ENCODE measurements at places on chromosomes 7 and 10. TPM values are rescaled to one million over a fixed set of nuclear protein-coding genes. Genes with fewer than 3 reads are reported as not detected.

DNA sequence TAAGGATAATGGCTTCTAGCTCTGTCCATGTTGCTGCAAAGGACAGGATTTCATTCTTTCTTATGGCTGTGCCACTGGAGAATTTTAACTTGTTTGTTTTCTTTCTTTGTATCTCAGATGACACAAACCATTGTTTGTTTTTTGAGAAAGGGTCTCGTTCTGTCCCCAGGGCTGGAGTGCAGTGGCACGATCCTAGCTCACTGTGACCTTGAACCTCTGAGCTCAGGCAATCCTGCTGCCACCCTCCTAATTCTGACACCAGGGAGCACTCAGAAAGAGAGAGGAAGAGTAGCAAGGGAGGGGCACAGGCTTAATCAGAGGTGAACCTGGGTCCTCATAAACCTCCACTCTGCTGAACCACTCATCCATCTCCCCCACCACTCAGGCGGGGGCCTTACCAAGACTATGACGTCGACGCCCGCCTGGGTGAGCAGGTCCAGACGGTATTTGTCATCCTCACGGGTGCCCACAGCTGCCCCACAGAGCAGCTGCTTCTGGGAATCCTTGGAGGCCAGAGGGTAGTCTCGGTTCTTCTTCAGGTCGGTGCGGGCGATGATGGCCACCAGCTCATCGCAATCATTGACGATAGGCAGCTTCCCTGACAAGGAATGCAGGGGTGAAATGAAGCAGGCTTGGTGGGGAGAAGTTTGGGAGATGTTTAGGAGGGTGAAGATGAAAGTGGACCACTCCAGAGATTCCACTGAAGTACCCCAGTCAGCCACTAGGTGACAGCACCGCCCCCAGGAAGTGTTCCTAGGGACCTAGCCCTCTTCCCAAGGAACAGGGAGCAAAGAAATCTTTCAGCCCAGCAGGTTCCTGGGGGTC, 11.6 kb downstream of the IMPDH1 start:
- DNase-seq, result peak; percentile 53

The FLNC gene
- 193 TPM for total RNA-seq

DNA sequence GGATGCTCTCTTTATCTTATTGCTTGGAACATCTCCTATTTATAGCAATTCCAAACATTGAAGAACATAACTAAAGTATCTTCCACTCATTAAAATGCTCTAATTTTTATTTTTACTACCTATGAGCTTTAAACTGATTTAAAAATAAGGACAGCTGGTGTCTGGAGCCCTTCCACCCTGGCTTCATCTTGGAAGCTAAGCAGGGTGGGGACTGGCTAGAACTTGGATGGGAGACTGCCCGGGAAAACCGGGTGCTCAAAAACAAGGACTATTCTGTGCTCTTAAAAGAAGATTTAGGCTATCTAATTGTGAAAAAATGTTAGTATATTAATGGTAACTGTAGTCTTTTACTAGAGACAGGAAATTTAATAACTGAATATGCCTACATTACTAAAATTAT, 69.2 kb downstream of the ARMC3 start:
- DNase-seq, result peak; percentile 60

DNA sequence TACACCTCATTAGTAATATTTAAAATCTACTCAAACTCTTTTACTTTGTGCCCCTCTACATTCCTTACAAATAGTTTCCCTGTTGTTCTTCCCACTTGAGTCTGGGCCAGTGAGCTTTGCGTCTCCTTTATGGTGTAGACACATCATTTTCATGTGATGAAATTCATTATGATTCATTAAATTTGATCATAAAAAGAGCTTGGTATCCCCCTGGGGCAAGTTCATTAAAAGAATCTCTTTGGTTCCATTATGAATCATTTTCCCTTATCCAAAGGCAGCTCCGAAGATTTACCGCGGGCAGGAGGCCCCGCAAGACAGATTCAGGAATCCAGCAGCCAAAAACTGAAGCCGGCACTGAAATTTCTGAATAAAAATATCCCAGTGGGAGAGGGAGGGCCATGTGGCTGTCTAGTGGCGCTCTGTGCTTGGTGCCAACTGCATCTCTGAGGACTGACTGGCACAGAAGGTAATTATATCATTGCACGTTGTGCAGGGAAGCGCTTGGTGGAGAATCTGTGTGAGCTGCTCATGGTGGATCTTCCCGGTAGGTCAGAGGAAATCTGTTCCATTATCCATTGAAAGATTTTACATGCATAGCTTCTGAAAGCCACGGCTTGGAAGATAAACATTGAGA, 151.4 kb upstream of the PITRM1 start:
- peak; percentile 58 for DNase-seq

- no peak for DNase-seq
These were observed 37.0 kb downstream of the RBM20 start for GRCh38 chr10:110681023-110681681.

The FAM237B gene
- not detected for total RNA-seq

The FRMD4A gene
- total RNA-seq, result 32.1 TPM

- DNase-seq, result no peak
These were observed 662.6 kb upstream of the MGMT start for GRCh38 chr10:128804411-128804810.

- no peak for DNase-seq
These were observed 1.5 kb upstream of the ADGRA1 start for GRCh38 chr10:133086247-133086646.

GRCh38 chr10:127034034-127034633, 128.9 kb downstream of the DOCK1 start:
- DNase-seq, result no peak

GRCh38 chr7:113267885-113268284, 149.5 kb upstream of the SMIM30 start:
- DNase-seq, result peak; percentile 23

GRCh38 chr7:152556013-152556755, 119.8 kb downstream of the XRCC2 start:
- DNase-seq, result no peak

DNA sequence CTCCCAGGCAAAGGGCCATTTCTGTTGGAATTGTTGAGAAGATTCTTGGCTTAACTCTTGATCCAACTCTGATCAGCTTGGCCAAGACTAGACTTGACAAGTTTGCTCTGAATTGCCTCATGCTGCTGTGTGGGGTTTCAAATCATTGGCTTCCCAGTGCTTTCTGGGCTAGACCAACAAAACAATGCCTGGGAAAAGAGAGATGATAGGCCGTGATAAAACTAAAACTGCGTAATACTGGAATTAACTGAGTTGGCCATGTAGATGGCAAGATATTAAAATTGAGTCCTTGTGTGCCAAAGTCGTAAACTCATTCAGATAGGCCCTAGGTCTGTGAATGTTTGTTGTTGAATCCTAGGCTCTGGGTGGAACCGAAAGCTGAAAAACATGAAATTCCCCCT, 222.6 kb downstream of the MGMT start:
- DNase-seq, result peak; percentile 98

The GTF2IRD1 gene
- 5.9 TPM for total RNA-seq

DNA sequence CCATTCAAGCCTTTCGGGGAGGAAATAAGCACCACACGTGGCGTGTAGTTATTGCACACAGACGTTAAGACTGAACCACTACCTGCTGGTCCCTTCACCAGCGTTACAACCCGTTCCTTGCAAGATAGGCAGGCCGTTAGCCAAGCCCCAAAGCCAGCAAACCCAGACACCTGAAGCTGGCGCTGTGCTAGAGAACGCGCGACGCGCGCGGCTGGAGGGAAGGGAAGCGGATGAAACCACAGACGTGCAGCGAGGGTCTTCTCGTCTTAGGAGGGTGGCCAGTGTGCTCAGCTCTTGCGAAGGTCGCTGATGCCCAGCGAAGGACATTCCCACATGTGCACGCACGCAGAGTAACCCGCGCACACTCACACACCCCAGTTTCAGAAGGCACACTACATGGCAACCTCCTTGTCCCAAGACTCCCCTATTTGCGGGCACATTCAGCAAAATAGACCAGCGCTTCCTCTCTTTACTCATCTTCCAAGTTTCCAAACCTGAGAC, 980 bp downstream of the TMEM26 start:
- DNase-seq, result no peak

The GPR37 gene
- total RNA-seq, result 7.0 TPM

- DNase-seq, result no peak
These were observed 3.2 kb upstream of the CEP55 start for GRCh38 chr10:93493162-93493561.

The MGMT gene
- total RNA-seq, result 21.8 TPM

GRCh38 chr7:159139202-159139601, 5.5 kb downstream of the VIPR2 start:
- DNase-seq, result no peak

The SUN3 gene
- total RNA-seq, result not detected

GRCh38 chr7:33868166-33868565, 37.2 kb upstream of the BMPER start:
- no peak for DNase-seq
